ENCODE measurements at places on chromosomes 7 and 10. TPM values are rescaled to one million over a fixed set of nuclear protein-coding genes. Genes with fewer than 3 reads are reported as not detected.

DNA sequence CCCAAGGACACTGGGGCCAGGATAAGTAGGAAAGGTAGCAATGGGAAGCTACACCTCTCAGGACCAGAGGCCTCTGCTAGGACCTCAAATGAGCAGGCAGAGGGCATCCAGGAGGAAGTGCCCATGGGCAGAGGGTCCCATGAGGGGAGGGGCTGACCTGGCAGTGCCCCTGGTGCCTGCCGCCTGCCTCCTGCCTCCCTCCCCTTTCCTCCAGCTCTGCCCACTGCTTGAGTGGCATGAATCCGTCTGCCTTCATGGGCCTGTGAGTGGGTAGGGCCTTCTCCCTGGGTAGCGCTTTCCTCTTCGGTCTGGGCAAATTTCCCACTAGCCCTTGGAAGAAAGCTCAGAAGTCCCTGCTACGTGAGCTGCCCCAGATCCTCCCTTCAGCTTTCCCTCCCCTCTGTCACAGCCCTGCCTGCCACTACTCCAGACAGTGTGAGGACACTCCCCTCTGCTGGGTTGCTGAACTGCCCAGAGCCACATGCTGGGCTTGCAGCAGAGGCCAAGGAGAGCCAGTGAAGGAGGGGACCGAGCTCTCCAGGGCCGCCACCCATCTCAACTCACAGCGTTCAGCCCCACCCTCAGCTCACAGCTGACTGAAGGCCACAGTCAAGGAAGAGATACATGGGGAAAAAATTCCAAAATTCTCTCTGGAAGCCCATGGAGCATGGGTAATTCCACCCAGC lies 141.4 kb downstream of the ARHGAP22 start:
- DNase-seq: no peak

GRCh38 chr10:125120053-125120710 lies 40.2 kb downstream of the CTBP2 start:
- DNase-seq: no peak

- DNase-seq: no peak
These were observed 66.3 kb upstream of the KLF6 start for GRCh38 chr10:3850999-3851937.

DNA sequence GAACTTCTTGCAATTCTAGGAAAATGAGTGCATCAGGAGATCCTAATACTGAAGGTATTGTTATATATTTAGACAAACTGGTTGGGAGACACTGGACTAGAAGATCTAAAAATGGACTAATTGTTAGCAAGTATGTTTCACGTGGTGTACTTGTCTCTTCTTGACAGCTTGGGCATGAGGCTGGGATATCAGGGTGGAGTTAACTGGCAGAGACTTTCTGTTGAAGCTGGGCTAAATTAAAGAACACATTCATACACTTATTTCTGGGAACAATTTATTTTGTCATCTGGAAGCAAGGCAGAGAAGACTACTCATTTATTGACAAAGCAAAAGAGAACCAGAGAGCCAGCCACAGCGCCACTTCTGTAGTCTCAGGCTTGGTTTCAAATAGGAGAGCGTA lies 25.9 kb downstream of the TYW1 start:
- DNase-seq: no peak

GRCh38 chr10:14707481-14707880 lies 67.2 kb downstream of the FAM107B start:
- no peak for DNase-seq

GRCh38 chr7:141666071-141666470 lies 35.9 kb downstream of the DENND11 start:
- no peak for DNase-seq

DNA sequence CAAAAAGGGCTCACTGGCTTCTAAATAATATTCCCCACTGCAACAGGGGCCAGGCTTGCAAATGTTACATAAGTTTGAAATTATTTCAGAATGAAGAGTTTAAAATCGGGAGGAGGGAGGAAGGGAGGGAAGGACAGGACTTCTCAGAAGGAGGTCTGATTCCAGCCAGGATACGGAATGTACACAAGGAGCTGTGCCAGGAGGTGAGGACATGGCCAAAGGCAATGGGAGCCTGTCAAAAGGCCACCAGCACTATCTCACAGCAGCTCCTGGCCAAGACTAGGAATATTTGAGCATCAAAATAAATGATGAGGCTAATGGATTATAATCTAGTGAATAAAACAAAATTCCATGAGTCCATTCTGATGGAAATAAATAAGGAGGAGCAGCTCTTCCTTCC lies 18.6 kb upstream of the DRGX start:
- DNase-seq: no peak

DNA sequence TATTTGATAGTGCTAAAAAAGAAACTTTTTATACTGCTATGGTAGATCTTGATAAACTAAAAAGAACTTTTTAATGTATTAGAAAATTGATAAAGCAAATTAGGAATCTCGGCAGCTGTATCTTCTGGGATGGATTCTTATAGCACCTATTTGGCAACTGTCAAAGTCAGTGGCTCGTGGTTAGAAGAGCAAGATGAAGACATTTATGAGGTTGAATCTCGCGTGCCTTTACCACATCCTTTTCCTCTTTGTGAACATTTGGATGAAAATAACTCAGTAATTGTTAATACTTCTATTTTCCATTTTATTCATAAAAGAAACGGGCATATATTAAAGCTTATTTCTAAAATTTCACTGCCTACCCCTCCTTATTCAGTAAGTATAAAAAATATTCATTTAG lies 76.2 kb downstream of the CYP51A1 start:
- no peak for DNase-seq

DNA sequence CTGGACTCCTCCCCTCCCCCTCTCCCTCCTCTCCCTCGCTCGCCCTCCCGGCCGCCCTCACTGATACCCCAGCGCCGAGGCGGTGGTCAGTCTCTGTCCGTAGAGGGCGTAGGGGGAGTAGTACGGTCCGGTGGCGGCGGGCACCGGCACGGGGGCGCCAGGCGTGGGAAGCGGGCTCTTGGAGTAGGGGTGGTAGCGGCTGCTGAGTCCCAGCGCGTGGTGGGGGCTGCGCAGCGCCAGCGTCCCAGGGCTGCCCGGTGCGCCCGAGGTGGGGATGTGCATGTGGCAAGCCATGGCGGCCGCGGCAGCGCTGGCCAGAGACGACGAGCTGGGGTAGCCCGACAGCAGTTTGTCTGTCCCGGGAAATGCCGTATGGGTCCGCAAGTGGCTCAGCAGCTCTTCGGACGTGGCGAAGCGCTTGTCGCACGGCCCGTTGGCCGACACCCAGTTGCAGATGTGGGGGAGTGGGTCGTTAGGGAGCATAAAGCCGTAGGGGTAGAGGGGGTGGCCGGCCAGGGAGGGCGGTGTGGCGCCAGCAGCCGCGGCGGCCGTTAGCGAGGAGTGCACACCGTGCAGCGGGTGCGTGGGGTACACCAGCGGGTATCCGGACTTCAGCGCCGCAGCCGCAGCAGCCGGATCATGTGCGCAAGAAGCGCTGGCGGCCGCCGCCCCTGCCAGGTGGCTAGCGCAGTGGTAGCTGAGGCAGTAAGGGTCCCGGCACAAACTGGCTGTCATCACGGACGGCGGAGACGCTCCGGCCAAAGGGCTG lies 2.7 kb downstream of the ZNF503 start:
- DNase-seq: no peak

GRCh38 chr10:12165036-12165435 lies 30.7 kb downstream of the NUDT5 start:
- no peak for DNase-seq

- DNase-seq: no peak
These were observed 95.3 kb downstream of the HERPUD2 start for GRCh38 chr7:35599645-35600044.

EEPD1 gene
- 6.2 TPM for total RNA-seq

KCND2 gene
- 1.3 TPM for total RNA-seq

All from glomerular endothelial cell (primary cell).